HFF-Myc (cell line): ENCODE measurements at places on chromosomes 2 and 18.
A peak's percentile ranks its signal among the peaks of the same experiment; 100 is the strongest.

- no peak for DNase-seq
Observed at GRCh38 chr18:54714851-54715250, 113.4 kb upstream of the RAB27B start.

DNA sequence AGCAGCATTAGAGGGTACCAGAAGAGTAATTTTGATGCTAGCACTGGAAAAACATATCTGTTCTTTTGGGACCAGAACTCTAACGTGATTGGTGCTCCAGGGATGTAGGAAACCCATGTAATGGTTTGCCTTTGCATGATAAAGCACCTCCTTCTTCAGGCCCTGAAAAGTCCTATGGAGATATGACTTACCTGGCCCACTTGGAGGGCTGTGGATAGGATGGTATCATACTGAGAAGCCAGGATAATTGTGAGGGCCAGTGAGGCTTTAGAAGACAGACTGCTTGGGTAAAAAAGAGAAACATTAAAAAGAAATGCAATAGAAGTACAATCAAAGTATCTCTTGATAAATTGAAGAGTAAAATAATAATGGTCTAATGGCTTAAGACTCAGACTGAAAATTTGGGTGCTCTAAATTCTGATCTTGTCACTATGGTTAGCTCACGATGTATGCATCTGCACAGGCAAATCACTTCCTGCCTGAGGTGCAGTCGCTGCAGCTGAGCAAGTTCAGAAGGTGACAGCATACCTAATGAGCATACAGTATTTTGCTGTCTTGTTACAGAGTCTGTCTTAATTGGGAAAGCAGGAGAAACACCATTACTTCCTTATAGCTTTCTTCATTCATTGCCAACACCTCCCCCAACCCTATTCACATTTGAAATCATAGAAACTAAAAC lies 371.5 kb downstream of the NUP35 start:
- DNase-seq, result no peak

GRCh38 chr2:861655-862354 lies 88.8 kb upstream of the SNTG2 start:
- no peak for DNase-seq

DNA sequence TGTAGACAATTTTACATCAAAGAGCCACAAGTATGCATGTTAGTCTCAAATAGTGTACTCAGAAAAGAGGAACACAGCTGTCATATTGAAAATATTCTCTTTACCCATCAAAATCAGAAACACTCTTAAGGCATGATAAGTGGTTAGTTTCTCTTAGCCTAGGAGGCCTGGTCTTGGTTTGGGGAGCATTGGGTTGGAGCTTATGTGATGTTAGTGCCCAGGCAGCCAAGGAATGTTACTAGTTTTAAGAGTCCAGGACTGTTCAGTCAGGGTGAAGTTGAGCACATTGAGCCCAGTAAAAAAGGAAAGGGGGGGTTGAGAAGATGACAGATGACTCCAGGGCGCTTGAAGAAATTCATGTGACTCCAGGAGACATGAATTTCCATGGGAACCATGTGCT lies 340.6 kb downstream of the HRH4 start:
- DNase-seq, result no peak

DNA sequence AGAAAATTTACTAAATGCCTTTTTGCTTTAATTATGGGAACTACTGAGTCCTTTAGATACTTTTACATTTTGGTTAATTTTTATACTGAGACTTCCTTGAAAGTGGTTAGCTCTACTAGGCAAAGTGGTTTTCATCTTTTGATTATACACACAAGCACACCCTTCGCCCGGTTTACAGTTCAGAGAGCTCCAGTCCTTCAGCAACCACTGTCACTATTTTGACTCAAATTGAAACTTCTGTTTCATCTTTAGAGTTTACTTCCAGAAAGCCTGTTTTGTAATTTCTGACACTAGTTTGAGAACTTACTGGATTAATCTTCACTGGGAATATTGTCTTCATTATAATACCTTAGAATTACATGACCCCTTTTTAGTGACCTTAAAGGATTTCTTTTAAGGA lies 140.3 kb upstream of the FOSL2 start:
- DNase-seq, result no peak

DNA sequence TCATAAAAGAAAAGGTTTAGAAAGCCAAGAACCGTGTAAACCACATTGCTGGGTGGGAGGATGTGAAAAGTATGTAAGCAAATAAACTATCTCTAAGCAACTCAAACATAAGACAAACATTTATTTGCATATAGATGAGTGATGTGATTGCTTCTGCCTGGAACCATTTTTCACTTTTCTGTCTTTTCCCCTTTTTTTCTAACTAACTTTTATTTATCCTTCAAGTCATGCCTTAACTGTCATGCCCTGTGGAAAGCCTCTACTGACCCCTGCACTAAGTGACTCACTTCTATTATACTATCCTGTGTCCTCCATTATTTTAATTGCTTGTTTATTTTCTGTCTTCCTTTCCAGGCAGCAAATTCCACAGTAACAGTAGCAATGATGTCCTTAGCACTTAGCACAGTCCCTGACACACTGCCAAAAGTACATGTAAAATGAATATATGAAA lies 87.5 kb upstream of the CTAGE1 start:
- no peak for DNase-seq

GRCh38 chr2:173278794-173279526 lies 75.7 kb upstream of the CDCA7 start:
- DNase-seq, result no peak

GRCh38 chr2:191983186-191983585 lies 136.3 kb upstream of the CAVIN2 start:
- DNase-seq, result no peak

GRCh38 chr2:67289921-67290371 lies 107.2 kb upstream of the ETAA1 start:
- peak; percentile 22 for DNase-seq
